Left kidney (tissue), 8 donors: ENCODE measurements at places on chromosomes 13 and 19.

DNA sequence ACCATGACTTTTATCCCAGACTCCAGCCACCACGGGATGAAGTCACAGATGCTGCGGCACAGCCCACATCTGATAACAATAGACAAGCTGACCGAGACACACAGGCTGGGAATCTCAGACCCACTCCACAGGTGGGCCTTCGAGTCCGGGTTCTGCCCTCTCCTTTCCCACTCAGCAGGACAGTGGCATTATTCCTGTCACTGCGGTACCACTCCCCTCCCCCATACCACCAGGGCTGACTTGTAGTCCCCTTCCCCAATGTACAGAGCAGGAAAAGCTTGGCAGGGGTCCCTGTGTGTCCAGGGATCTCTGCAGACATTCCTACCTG, 179 bp upstream of the AMER2 start:
- DNase-seq: no peak

DNA sequence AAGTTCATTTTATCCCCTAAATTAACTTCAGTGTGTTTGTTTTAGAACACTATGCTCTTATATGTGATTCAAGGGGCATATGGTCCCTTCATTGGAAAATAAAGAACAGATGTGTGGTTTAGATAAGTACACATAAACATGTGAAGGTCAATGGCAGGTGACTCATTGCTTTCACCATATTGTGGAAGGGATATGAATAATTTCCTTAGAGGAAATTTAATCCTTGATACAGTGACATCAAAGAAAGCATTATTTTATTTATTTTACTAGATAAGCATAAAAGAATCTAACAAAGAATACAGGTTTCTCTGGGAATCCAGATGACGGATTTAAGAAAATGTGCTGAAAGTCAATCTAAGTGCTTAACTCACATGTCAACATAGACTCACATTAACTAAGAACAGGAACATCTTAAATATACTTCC, 373.5 kb downstream of the KCTD12 start:
- no peak for DNase-seq

DNA sequence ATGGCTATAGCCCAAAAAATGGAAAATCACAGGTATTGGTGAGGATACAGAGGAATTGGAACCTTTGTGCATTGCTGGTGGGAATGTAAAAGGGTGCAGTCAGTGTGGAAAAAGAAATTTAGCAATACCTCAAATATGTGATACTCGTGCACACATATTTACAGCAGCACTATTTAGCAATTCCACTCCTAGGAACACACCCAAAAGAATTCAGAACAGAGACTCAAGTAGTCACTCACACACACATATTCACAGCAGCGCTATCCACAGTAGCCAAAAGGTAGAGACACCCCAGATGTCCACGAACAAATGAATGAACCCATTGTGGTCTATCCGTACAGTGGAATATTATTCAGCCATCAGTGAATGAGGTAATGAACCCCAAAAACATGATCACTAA, 114.0 kb downstream of the COL4A2 start:
- no peak for DNase-seq

DNA sequence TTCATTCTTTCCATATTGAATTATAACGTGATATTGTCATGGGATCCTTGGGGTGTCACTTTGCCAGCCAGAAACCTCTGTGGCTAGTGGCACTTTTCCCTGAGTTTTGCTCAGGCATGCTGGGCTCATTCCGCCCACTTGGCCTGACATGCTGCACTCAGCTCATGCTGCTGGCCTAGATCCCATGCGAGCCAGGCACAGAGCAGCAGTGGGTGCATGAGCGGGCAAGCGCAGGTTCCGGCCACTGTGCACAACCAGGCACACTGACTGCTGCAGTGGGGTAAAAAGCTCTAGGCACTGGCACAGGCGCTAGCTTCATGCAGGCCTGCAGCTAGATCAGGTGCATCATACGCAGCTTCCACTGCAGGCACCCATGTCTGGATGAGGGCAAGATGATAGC, 221.2 kb downstream of the MAB21L1 start:
- DNase-seq: no peak

- DNase-seq: no peak
Measured at GRCh38 chr19:53045536-53045935, 996 bp downstream of the ERVV-2 start.

DNA sequence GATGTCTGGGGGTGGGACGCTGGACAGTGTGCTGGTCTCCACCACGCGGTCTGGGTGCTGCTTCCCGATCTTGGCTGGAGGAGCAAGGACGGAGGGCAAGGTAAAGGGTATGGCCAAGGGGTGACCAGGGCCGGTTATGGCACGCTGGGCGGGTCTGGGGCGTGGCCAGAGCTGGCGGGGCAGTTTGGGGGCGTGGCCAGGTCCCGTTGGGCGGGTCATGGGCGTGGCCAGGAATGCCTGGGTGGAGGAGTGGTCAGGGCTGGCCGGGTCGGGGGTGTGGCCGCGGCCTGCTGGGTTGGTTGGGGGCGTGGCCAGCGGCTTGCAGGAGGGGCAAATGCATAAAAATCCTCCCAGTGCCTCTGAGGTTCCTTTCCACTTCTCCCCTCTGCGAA, 19.2 kb downstream of the GPX4 start:
- DNase-seq: no peak

DNA sequence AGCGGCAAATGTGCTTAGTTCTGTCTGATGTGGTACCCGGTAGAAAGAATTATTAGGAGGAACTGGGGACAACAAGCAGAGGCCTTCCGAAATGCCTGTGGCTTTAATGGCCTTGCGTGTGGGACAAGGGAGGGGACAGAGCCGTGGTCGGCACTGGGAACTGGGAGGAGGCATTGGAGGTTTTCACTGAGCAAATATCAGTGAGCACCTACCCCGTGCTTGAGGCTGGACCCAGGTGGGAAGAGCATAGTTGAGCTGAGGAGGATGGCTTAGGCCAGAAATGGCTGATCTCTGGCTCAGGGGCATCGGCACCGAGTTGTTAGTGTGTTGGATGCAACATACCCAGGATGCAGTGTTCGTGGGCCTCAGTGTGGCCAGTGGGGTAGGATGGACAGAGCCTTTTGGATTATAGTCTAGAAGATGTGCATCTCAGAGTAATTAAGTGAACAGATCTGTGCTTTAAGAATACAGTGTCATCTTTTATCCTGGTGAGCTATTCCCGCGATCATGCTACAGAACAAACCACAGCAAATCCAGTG, 201.3 kb downstream of the TEX29 start:
- DNase-seq: no peak

GRCh38 chr19:14477418-14478112, 2.4 kb upstream of the PTGER1 start:
- DNase-seq: peak; percentile 77

DNA sequence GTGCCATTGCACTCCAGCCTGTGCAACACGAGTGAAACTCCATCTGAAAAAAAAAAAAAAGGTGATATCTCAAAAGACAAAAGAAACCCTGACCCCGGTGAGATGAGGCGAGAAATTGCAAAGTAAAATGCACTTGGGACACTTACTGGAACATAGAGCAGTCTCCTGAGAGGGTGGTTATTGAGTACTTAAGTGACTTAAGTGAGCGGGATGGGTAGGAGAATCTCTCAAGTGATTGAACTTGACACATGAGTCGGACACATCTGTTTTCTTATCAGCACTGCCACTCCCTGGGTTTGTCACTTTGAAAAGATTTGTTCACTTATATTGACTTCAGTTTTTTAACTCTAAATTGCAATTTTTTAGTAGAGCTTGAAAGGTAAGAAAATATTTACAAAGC, 2.8 kb downstream of the ZNF429 start:
- DNase-seq: no peak

DNA sequence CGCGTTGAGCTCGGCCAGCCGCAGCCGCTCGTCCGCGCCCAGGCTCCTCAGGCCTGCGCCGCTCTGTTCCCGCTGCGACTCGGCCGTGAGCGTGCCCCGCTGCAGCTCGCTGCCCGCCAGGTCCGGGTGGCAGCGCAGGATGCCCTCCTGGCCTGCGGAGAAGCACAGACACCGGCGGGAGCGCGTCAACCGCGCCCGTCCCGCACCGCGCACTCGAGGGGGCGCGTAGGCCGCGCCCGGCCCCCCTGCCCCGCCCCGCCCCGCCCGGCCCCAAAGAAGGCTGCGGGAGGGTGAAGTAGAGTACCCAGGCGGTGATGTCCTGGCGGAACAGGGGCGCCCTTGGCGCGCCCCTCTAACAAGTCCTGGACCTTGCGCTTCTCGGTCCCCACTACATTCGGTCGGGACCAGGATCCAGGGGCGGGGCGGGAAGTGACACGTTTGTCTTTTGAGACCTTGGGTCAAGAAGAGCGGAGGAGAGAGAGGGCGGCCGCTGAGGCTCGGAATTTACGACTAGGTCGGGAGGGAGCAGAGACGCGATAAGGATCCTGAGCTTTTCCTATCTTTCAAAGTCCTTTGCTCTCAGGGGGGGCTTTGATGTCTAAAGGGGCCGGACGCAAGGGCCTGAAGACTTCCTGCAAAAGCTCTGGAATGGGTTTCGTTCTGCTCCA, 9.3 kb upstream of the CDX2 start:
- no peak for DNase-seq

DNA sequence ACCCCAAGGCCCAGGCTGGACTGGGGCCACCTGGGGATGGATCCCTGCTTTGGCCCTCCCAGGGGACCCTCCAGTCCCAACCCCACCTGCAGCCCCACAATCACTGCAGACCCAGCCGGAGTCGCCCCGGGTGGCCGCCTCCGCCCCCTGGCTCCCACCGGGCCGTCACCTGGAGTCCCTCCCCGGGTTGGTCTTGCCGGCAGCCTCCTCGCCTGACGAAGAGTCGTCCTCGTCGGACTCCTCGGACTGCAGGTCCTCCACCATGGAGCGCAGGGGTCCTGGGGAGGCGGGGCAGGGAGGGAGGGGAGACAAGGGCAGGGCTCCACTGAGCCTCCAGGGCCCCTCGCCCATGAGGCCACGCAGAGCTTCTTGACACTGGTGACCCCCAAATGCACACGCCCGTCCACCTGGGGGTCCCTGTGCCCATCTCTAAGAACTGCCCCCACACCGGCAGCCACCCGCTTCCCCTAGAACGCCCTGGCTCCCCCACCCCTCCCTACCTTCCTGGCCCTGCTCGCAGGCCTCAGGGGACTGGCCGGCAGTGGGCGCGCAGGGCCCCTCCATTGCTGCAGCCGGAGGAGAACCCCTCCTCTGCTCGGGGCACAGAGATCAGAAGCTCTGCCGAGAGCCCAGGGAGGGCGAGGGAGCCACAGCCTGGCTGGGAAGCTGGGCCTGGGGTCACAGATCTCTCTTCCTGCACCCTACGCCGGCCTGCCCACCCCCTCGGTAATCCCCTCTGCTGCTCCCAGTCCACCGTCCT, 63.4 kb downstream of the MLLT1 start:
- no peak for DNase-seq

DNA sequence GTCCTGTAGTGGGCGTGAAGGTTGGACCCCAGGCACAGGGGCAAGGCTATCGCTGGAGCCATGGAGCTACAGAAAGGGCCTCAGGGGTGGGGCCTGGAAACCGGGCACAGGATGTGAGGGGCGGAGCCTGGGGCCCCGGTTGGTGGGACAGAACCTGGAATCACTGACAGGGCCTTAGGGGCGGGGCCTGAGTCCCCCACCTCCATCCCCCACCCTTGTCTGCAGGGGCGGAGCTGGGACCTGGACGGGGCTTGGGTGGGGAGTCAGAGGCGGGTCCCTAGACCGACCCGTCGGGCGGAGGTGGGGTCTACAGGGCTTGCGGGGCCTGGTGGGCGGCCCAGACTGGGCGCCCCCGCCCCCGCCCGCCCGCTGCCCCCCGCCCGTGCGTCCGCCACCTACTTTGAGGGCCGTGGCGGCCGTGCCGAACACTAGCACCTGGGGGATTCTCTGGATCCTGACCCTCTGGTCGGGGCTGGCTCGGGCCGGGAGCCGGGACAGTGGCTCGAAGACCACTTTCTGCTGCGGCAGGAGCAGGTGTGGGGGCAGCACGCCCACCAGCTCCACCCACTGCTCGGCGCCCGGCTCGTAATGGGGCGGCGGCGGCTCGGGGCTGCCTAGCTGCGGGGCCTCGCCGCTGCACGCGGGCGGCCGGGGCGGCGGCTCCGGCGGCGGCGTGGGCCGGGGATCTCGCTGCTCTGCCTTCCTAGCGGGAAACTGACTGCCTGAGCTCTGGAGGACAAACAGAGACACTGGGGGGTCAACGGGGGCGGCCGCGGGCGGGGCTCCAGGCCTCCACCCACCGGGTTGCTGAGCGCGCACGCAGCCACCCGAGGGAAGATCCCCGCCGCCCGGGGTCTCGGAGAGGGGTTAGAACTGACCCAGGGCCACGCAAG, 26.3 kb downstream of the DCAF15 start:
- peak; percentile 82 for DNase-seq

GRCh38 chr19:10399878-10400277, 3.5 kb downstream of the CDC37 start:
- DNase-seq: no peak

DNA sequence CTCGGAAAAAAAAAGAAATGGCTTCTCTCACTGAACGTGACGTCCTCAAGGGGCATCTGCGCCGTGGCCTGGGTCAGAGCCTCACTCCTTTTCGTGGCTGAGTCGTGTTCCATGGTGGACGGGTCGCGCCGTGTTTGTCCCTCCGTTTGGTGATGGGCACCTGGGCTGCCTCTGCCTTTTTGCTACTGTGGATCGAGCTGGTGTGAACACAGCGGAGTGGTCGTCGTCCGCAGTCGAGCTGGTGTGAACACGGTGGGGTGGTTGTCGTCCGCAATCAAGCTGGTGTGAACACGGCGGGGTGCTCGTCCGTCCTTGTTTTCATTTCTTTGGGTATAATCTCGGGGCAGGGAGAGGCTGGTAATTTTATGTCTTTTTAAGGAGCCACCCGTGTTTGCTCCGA, 11.6 kb downstream of the HCN2 start:
- no peak for DNase-seq

GRCh38 chr13:21884965-21885567, 214.2 kb downstream of the FGF9 start:
- DNase-seq: no peak

DNA sequence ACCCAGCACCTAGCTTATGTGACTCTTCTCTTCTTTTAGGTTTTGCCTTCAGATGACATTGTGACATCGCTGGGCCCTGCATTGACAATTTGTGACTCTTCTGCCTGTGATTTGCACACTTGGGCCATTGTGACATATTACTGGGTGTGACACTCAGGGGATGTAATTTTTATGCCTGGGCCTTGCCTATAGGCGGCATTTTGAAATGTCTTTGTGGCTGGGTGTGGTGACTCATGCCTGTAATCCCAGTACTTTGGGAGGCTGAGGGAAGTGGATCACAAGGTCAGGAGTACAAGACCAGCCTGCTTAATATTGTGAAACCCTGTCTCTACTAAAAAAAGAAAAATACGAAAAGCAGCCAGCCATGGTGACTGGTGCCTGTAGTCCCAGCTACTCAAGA, 28.4 kb upstream of the ZNF681 start:
- no peak for DNase-seq

- no peak for DNase-seq
Measured at GRCh38 chr19:41784312-41784711, 12.1 kb upstream of the CEACAM3 start.

DNA sequence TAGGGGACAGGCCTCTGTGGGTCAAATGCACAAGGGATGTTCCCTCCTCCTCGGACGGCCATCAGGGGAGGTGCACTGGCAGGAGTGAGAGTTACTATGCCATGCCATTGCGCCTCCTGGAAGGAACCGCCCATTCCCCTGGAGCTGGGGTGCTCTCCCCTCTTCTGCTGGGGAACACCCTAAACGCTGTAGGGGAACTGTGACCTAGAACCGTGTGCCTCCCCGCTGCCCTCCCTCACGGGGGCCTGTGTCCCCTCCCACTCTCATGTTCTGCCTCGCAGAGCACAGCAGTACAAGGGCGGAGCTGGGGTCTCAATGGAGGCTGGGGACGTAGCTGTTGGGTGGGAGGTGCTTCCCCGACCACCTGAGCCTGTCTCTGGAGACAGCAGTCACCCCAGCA, 17.2 kb upstream of the CRTC1 start:
- DNase-seq: no peak

GRCh38 chr19:53432088-53432661, 391 bp downstream of the ZNF761 start:
- no peak for DNase-seq
